T1000 (cell line): ENCODE measurements at places on chromosomes 7 and 10.

GRCh38 chr7:117719377-117719776 lies 153.9 kb downstream of the CTTNBP2 start:
- no peak for DNase-seq

GRCh38 chr7:137343281-137343841 lies at the start of gene PTN:
PTN (minus strand) TSS chr7:137343733; CDS start chr7:137254973, 88,760 bp downstream.
- DNase-seq: peak; percentile 34

GRCh38 chr10:123392182-123392963 lies 238.2 kb downstream of the BUB3 start:
- no peak for DNase-seq

DNA sequence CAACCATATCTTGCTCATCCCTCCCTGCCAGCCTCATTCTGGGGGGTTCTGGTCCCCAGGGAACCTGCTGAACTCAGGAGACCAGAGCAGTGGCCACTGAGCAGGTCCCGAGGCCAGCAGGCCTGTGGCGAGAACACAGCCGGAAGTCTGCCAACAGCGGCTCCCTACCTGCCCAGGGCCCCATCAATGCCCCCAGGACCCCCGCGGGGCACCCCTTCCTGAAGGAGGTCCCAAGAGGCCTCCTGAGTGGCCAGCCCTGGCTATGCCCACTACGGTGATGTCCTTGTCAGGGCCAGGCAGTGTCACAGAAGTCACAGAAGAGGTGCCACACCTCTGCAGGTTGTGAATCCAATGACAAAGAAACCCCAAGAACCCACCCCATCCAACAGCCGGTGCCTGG lies 58.9 kb downstream of the CAMK2B start:
- no peak for DNase-seq

GRCh38 chr7:116152276-116152675 lies 58.1 kb upstream of the TES start:
- DNase-seq: no peak

GRCh38 chr7:34748728-34749089 lies 90.7 kb downstream of the NPSR1 start:
- DNase-seq: no peak

GRCh38 chr7:101567230-101567629 lies 61.9 kb downstream of the MYL10 start:
- DNase-seq: no peak

DNA sequence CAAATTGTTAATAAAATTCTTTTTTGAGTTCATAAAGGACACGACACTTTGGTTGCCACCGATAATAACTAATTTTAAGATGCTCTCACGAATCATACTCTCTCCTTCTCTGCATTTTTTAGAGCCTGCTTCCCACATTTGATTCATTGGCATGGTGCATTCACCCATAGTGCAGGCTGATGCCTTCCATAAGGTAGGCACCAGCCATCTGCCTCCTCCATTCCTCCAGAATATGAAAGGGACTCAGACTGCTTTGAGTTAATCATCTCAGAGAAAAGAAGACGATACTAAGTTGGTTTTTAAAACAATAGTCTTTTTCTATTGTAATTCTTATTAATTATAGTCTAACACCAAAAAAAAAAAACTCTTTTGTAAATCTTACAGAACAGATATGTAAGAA lies 33.9 kb upstream of the LRRN3 start:
- no peak for DNase-seq

DNA sequence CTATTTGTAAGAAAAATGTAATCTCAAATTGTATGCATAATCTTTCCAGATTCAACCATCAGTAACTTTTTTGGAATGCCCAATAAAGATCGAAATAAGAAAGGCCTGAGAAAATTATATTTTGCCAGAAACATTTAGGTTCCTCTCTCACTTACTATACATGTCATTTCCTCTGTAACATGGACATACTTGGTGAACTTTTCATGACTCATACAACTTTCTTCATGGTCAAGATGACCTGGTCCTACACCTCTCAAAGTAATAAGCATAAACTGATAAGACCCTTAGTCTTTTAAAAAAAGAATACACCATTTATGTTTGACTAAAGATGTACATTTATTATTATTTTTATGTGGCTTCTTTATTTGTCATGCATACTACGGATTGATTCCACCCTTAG lies 125.3 kb downstream of the REEP3 start:
- no peak for DNase-seq

DNA sequence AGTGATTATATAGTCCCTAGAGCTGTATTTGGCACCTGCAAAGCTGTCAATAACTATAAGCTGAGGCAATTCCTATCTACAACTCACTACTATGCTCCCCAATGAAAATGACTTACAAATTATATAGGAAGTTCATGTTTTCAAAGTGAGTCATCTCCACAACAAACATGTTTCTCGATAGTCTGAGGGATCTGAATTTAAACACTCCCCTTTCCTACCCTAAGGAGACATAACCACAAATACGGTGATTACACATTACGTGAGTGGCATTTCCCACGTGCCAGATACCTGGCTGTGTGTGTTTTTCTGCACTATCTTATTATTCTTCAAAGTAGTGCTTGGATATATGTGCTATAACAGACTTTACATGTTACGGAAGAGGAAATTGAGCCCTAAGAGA lies 122.5 kb upstream of the C1QL3 start:
- DNase-seq: no peak

DNA sequence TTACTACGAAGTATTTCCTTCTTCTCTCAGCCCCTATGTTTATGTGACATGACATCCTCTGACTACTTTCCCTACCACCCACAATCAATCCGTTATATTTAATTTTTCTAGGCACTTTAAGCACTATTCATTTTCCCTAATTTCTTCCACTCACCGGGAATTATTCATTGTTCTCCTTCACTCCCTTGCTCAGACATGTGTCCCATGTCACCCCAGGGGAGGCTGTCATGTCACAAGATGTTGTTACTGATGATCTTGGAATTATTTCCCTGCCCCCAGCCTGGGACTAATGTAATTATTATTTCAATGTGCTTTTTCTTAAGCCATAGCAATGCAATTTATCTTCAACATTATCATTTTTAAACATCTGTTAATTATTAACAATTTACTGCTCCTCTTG lies 317.2 kb downstream of the PHF14 start:
- no peak for DNase-seq

DNA sequence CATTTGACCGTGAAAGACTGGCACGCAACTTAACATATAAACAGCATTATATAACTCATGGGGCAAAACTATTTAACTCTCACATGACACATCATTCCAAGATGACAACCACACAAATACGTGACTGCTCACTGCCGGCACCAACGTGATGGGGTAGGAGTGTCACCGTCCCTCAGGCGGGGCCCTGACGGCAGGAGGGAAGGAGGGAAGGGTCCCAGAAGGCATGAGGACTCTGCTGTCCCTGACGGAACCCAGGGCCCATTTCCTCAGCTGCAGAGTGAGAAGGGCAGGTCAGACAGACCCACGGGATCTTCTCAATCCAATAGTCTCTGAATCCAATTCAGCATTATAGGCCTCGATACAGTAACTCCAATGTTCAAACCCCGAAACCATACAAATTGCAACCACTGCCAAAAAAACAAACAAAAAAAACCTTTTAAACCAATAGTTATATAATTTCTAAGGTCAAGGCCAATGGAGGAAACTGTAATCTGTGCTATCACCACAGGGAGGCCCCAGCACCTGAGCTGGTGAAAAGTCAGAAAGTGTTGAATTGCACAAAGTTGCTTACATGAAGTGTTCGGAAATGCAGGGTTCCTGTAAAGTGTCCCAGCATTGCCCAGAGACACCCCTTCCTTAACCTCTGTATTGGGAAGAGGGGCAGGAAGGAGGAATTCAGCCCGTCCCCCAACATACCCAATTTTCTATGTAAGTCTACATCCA lies 137.4 kb downstream of the TNS3 start:
- no peak for DNase-seq

- DNase-seq: no peak
These were observed 210.1 kb downstream of the JCAD start for GRCh38 chr10:29849126-29849833.

DNA sequence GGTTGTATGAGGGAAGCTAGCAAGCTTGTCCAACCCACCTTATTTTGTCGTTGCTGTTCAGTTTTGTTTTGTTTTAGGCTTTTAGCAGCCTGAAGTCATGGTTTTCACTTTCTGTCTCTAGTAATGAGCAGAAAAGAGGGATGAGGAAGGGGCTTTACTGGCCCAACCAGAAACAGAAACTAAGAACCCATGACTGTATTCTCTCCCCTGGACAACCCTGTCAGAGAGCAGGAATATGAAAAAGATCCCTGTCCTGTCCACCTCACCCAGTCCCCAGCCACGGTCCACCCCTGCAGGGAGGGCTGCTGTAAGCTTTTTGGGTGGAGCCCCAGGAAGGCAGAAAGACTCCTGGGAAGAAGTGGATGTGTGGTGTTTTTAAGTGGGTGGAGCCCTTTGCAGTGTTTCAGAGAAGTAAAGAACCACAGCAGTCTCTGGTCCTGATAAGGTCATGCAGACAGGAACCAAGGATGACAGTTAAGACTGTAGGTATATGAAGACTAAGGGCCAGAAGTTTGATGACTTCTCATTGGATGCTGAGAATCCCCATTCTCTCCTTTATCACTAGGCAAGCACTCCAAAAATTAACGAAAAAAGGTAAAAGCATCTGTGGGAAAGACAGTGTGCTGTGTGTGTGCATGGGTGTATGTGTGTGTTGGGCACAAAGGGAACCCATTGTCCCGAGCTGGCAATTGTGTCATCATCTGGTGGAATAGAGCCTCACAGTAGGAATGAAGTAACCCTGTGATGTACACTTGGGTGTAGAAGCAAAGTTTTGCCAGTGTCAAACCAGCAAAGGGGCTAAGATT lies 13.8 kb downstream of the MRPL32 start:
- no peak for DNase-seq

DNA sequence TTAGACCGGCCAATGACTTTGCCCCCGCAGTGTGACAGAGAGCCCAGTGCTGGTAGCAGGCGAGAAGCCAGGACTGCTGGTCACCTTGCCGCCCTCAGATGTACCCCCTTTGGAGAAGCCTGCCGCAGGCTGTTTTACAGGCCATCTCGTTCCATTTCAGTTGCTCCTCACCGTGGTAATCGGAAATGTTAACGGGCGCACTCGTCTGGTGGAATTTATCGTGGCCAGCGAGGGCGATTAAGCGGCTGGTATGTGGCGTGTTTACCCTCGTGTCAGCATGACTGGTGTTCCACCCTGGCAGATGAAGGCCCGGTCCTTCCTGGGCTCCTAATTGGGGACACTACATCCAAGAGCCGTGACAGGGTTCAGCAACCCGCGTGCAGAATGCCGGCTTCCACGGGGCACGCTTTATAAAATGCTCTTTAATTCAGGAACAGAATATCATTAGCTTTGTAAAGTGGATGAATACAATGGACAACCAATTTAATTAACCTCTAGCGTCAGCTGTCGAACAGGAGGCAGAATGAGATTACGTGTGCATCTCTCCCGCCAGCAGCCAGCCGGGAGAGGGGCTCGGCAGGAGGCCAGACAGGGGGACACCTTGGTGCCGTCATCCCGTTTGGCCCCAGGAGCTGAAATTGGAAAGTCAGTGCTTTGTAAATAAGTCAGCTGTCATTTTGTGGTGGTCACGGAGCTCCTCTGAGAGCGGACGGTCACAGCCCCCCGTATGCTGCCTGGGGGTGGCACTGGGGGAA lies 108.3 kb downstream of the NKX6-2 start:
- DNase-seq: no peak

GRCh38 chr10:100883312-100883821 lies 29.4 kb upstream of the SLF2 start:
- DNase-seq: no peak

GRCh38 chr10:111475720-111476119 lies 398.9 kb downstream of the ADRA2A start:
- DNase-seq: no peak

DNA sequence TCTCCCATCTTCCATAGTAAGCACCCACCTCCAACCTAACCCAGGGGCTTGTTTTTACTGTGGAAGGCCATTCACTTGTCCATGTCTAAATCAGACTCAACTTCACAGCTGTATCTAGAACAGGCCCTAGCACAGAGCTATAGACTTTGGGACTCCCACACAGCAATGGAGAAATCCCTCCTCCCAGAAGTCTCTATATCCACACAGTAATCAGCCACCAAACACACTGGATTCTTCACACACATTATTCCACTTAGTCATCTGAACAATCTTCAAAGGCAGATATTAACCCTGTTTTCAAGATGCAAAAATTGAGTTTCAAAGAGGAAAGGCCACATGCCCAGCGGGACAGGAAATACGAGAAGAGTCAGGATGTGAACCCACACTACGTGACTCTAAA lies 81.8 kb downstream of the MALSU1 start:
- no peak for DNase-seq

DNA sequence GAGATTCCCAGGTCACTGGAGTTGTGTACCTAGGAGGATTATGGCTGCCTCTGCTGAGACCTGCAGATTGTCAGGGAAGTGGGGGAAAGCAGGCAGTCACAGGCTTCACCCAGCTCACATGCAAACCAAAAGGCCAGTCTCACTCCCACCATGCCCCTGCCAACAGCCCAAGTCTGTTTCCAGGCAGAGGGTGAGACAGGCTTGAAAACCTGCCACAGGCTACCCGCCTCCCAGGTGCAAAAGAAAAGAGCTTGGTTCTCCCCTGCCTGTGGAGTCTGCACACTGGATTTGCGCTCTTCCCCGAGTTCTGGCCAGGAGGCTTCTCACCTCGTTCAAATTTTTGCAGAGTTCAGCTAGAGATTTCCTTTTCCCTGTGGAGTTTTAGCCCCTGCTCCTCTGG lies 119.5 kb downstream of the RUNDC3B start:
- no peak for DNase-seq

DNA sequence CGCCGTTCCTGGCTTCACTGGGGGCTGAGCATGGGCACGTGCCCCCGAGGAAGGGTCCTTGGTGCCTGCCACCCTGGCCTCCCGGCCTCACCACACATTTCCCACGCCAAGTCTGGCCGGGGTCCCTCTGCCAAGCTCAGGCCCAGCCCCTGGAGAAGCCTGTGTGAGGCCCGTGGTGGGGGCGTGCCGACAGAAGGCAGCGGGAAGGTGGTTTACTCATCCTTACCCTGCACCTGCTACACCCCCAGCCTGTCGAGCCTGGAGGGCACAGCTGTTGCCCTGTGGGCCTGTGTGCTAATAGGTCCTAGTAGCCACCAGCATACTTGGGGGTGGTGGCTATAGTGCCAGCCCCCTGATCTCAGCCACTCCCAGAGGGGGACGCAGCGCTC lies 46.7 kb downstream of the NKX6-2 start:
- DNase-seq: no peak

DNA sequence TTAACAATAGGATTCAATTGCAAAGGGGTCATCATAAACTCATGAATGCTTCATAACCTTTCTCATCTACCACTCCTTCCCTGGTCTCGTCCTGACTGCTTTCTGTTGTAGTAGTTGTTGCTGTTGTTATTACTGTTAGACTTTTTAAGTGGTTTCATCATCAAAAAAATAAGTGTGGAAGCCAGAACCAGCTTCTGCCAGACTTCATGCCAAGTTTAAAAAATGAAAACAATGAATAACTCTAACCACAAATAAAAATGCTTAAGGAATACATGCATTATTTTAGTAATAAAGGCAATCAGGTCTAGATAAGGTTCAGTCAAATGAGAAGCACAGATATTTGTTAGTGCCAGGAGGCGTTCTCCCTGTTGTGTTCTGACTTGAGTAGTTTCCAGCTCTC lies 85.4 kb downstream of the PCLO start:
- no peak for DNase-seq

GRCh38 chr7:45573661-45574415 lies at the start of gene ADCY1:
ADCY1 (plus strand) TSS chr7:45574368; CDS start chr7:45574544, 176 bp downstream.
- no peak for DNase-seq
